ENCODE measurements at places on chromosomes 11 and 22.

DNA sequence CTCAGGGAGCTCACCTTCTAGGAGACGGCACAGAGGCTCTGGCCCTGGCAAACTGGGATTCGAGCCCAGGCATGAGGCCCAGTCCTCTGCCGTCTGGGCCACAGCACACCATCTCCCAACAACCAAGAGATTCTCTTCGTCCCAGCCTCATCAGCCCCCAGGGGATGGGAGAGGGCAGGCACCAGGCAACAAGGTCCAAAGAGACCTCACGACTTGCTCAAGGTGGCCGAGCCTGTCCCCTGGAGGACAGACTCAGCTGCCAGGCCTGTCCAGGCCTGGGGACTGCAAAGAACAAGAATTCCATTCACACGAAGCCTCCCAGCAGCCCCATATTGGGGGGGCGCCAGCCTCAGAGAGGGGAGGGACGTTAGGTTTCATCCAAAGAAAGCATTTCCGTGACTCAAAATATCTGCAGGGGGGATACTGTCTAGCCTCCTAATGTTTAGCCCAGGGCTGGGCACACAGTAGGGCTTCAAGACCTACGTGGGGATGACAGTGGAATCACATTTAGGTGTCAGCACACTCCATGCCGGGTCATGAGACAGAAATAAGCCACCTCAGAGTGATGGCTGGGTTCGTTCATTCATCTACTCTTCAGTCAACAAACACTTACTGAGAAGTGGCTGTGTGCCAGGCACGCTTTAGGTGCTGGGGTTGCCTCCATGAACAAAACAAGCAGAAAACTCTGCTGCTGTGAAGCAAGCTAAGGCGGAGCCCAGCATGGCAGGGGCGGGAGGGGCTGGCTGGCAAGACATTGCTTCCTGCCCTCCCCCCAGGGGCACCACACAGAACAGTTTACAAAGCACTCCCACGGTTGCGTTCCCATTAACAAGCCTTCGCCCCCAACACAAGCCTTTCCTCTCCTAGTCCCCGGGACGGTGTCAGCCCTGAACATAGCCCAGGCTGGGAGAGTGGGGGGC is 1.2 kb downstream of the CARNS1 start:
- DNase-seq, result peak; percentile 18

DNA sequence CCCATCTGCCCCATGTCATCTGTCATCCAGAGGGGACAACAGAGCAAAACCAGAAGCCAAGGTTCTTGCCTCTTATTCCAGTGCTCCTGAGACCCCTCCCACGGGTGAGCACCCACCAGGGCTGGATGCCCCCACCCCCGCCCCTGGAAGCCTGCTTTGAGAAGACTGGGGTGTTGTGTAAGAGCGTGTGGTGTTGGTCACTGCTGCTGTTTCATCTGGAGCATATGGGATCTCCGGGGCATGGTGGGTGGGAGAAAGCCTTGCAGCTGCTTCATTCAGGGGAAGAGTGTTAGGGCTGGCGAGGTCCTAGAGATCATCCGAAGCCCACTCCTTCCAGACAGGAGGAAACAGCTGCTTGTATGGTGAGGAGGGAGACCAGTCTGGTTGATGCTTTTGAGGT is 54.1 kb downstream of the CHRDL2 start:
- no peak for DNase-seq

- DNase-seq, result peak; percentile 44
Measured at GRCh38 chr11:119065369-119065768, 2.2 kb upstream of the VPS11 start.

GRCh38 chr22:29037340-29037932 is 24.2 kb downstream of the C22orf31 start:
- no peak for DNase-seq

GRCh38 chr11:78567209-78567608 is 7.5 kb downstream of the NARS2 start:
- DNase-seq, result peak; percentile 83

GRCh38 chr22:33539902-33540751 is 380.1 kb downstream of the LARGE1 start:
- DNase-seq, result peak; percentile 17

- no peak for DNase-seq
Measured at GRCh38 chr22:45626198-45626651, 45.4 kb upstream of the ATXN10 start.

DNA sequence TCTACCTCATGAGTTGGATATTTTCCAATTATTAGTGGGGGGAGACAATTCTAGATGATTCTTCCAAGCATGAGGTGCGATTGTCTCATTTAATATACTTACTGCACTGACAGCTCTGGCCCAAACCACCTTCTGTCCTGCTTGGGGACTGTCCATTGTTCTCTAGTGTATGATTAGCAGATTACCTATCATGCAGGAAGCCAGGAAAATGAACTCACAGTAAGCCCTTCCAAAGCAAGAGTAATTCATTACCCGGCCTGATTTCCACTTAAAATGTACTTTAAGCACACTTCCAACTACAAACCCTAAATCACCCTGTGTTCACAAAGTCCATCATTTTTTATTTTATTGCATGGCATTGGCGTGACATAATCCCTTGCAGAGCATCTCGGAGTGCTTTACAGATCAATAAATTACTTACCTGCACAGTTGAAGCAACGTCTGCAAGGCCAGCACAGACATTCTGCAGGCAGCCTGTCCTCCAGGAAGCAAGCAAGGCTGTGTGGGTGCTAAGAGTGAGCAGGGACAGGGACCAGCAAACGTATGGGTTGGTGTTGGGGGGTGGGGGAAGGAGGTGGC is 838.2 kb downstream of the NTM start:
- DNase-seq, result no peak

DNA sequence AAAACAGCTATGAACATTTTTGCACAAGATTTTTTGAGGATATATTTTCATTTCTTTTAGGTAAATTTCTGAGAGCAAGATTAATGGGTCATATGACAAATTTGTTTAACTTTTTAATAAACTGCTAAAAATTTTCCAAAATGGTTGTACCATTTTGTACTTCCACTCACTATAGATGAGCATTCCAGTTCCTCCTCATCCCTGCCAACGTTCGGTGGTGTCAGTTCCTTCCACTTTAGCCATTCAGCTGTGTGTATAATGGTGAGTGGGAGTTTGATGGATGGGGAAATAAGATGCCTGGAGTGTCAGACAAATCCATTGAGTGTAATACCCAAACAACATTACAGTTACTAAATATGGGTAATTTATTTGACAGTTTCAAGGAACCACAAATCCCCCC is 49.7 kb downstream of the MIAT start:
- no peak for DNase-seq

DNA sequence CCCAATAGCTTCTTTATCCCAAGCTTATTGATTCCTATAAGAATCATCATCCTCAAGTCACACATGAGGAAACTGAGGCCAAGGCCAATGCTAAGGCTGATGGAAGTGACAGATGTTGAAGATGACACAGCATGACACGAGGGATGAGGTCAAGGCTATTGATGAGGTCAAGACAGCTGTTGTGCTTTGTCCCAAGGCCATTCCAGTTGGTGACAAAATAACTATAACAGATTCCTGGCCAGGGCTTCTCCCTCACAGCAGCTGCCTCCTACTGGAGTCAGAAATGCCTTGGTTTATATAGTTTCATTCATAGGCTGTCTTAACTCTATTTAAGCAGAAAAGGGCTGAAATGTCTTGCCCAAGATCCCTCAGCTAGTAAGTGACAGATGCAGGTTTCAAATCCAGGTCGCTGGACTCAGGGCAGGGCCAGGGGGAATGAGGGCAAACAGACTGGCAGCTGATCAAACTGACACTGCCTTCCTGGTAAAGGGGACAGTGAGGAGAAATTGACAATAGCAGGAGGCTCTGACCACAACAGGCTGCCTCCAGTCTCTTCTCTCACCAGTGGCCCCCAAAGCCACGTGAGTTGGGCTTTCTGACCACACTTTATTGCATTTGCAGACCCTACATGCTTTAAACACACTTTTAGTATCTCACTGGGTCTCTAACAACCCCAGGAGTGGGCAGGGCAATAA is 16.5 kb downstream of the MIF start:
- no peak for DNase-seq

DNA sequence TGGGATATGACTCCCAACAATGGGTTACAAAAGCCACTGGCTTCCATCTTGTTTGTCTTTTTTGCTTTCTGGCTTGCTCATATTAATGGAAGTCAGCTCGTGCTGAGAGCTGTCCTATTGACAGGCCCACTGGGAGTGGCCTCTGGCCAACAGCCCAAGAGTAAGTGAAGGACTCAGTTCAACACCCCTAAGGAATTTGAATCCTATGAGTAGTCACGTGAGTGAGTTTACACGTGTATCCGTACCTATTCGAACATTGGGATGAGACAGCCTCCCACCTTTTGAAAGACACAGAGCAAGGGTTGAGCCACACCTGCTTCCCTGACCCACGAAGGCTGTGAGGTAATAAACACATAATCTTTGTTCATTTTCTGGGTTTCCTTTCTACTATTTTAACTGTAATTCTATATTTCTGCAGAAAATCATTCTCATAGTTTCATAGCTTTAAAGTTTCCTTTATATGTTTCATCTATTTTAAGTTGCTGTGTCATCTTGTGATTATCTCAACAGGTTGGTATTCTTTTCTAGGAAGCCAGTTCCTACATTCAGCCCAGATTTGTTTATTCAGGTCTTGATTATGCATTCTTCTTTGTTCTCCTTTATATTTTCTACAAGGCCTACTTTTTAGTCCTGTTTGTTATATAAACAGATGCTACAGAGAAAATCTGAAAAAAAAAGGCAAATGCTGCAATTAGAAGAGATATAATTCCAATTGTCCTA is 802.3 kb downstream of the CNTN5 start:
- DNase-seq, result no peak

GRCh38 chr11:8258784-8259183 is 4.9 kb downstream of the LMO1 start:
- DNase-seq, result peak; percentile 80

DNA sequence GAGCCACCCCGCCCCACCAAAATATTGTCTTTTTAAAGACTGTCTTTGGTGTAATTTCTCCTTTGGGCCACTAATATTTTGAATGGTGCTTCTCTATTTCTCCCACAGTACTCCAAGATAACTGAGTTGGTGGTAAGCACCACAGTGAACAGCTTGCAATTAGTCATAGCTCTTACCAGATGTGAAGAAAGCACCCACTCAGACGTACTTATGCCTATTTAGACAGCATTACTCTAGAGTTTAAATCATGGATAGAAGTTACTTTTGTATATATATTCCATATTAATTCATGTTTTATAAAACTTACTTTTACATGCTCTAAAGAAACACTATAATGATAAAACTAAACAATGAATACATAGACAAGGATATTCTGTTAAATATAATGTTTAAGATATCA is 12.7 kb downstream of the ANO3 start:
- peak; percentile 23 for DNase-seq

- DNase-seq, result peak; percentile 39
Measured at GRCh38 chr11:86303257-86303656, 1.2 kb downstream of the HIKESHI start.

- no peak for DNase-seq
Measured at GRCh38 chr11:113446938-113447337, 28.3 kb downstream of the DRD2 start.

DNA sequence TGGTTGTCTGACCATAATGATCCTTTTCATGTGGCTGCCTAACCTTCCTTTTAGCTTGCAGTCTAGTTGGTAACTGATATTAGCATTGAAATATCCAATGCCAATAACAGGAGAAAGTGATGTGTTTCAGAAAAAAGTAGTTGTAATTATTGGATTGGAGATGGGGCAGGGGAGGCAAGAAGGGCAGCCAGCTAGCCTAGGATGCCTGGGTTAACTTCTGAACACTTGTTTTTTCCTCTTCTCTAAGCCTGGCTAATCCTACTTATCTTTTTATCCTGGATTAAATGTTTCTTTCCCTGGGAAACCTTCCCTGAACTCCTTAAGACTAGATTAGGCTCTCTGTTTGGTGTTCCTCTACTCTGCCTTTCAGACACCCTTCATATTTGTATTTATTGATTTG is 380.2 kb downstream of the TMEM135 start:
- DNase-seq, result no peak

- DNase-seq, result no peak
Measured at GRCh38 chr22:49462291-49462690, 365.4 kb downstream of the BRD1 start.

- DNase-seq, result peak; percentile 92
Measured at GRCh38 chr11:57432714-57433163, 5.8 kb upstream of the SLC43A3 start.

DNA sequence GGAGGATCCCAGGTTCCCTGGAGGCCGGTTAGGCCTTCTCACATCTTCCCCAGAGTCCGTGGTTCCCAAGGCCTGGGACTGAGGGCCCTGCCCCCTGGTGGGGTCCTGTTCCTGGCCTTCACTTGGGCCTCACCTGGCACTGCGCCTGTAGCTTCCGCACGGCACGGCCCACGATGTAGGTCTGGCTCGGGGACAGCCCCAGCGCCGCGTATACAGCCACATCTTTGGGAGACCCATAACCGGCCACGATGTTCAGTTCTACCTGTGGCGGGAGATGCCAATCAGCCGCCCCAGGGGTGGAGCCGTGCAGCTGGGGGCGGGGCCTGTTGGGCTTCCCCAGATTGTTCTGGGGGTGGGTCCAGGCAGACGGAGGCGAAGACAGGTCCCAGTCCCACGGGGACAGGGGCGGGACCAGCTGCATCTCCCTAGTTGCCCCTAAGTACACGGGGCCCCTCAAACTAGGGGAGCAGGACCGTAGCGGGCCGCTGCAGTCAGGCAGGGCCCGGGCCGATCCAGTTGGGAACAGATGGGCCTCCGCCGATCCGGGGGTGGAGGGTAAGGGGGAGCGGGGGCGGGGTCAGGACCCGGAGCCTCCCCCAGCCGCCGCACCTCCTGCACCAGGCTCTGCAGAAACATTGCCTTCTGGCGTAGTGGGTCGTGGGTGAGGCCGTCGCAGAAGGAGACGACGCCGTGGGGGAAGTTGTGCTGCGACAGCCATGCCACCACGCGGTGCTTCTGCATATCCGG is 10.1 kb downstream of the AIP start:
- no peak for DNase-seq

DNA sequence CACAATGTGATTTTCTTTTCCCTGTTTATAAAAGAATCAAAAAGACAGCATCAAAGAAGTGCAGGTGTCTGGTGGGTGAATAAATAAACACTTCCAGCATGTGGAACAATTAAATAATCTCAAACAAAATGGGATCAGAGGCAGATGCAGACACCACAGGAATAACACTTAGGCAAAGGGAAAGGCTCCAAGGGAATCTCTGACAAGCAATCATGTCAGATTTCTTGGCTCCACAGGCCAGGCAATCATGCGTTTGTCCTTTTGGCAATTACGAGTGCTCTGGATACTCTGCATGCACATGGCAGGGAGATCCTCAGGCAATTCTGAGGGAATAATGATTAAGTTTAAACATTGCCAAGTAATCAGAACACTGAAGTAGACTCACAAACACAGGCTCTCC is 403.5 kb upstream of the LUZP2 start:
- DNase-seq, result no peak

All from fibroblast of lung (primary cell).